ENCODE measurements at places on chromosomes 13 and 19. TPM values are rescaled to one million over a fixed set of nuclear protein-coding genes. Genes with fewer than 3 reads are reported as not detected.

Gene TMPRSS9
- total RNA-seq, result 7.5 TPM

Gene NAPSA
- 3.3 TPM for total RNA-seq

Gene ZNF723
- not detected for total RNA-seq

Gene RNF17
- total RNA-seq, result 0.33 TPM

Gene IGFL2
- not detected for total RNA-seq

Gene ZNF460
- 22.1 TPM for total RNA-seq

DNA sequence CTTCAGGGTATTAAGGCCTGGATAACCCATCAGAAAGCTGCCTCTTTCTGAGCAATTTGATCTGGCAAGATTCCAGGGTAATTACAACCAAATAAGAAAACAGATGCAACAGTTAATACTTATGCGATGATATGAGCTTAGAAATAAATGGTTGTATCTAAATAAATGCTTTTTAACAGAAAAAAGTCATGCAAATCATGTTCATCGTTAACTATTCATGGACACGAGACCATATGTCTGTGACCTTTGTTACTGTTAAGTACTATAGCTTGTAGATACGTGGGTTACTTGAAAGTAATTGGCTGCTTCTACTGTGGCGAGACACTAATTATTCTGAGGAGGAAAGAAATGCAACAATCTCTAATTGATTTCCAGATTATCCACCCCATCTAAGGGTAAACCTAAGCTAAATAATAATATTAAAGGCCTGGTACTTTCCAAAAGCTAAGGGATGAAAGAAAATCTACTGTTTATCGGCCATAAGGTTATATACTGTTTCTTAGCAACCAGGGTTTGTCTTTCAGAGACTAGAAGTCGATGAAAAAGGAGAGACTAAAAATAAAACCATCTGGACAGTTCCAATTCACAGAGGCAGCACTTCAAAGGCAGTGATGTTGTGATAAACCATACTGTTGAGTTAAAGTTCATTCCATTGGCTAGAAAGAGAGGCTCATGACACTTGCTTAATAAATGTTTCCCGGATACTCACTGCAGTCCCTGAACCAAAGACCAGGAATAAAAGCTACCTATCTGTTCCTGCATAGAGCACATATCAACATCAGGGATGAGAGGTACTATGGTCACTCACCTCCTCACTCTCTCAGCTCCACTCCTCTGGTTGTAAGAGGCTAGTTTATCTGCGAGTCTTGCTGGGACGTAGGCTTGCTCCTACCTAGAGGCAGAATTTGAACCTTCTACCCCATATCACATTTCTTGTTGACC lies 1.5 kb downstream of the EPSTI1 start:
- no peak for DNase-seq

DNA sequence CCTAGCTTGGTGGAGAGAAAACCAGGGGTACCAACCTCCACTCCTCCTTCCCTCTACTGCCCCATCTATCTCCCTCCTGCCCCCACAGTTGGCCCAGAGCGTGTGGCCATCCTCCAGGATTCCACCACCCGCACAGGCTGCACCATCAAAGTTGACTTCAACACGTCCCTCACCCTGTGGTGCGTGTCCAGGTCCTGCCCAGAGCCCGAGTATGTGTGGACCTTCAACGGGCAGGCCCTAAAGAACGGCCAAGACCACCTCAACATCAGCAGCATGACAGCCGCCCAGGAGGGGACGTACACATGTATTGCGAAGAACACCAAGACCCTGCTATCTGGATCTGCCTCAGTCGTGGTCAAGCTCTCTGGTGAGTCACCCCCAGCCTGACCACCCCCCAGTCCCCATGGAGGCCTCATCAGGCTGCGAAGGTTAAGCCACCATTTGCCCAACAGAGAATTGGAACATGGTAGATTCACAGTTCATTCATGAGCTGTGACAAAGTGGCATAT lies 6.6 kb downstream of the CEACAM16 start:
- DNase-seq, result no peak

GRCh38 chr13:65907666-65908525 lies 1322.2 kb downstream of the PCDH9 start:
- DNase-seq, result no peak

GRCh38 chr13:80894917-80895316 lies 554.0 kb upstream of the SPRY2 start:
- no peak for DNase-seq

GRCh38 chr19:55552206-55552605 lies 6.9 kb upstream of the SBK3 start:
- no peak for DNase-seq

- no peak for DNase-seq
These were observed 52.0 kb downstream of the KLF2 start for GRCh38 chr19:16376649-16377048.

DNA sequence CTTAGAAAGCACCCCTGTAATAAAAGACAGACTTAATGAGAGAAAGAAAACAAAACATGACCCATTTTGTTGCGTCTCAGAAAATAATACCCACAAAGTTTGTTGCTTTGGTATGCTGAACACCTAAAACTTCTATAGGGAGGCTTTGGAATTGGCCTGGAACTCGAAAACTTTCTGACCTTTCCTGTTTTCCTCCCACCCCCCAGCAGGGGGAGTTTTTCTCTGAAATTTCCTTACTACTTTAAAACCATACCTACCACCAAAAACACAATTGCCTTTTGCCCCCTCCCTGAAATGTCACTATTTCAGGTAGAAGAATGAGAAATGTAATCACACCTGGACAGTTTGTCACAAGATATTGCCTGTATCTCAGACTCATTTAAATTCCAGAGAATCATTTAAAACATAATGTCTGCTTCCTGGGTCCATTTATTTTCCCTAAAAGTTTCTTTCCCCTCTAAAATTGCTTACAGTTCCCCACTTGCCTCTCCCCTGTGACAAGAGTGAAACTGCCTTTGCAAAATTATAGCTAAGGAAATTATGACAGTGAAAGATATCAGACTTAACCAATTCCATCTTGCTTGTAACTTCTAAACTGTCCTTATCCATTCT lies 2700.2 kb downstream of the PCDH9 start:
- no peak for DNase-seq

DNA sequence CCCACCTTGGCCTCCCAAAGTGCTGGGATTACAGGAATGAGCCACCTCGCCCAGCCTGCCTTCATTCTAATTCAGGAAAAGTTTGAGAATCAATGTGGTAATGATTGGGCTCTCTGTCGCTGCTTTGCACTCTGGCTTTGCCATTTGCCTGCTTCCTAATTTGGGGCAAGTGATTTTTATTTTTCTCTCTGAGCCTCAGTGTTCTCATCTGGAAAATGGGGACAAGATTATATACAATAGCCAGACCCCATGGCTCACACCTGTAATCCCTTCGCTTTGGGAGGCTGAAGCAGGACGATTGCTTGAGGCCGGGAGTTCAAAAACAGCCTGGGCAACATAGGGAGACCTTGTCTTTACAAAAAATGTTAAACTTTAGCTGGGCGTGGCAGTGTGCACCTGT lies 3.8 kb downstream of the RYR1 start:
- DNase-seq, result no peak

GRCh38 chr13:105948143-105948542 lies 587.3 kb downstream of the EFNB2 start:
- no peak for DNase-seq

DNA sequence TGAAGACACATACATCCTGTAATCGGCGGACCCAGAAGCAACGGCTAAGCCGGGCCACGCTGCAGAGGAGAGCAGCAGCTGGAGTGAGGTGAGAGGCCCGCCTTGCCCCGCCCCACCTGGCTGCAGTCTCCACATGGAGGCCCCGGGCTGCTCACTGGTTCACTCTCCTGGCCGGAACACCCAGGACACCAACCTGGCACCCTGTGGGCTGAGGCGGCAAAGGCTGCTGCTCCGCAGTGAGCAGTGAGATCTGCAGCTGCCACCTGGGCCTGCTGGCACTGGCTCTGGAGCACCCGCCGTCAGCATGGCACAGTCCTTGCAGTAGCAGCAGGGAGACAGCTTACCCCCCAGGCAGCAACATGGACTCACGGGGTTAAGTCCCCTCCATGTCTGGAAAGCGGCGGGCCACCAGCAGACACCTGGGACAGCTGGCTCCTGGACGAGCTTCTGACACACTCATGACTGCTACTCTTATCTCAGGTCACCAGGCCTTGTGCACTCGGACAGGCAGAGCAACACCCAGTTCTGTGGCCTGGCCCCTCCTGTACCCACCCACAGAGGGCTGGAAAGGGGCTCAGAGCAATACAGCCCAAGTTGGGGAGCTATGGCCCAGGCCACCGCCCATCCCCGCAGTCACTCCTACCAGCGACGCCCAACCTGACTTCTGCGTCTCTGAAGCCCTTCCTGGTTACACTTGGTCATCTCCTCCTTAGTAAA lies 13.2 kb upstream of the KPTN start:
- no peak for DNase-seq

- peak; percentile 90 for DNase-seq
These were observed 8.4 kb downstream of the COL5A3 start for GRCh38 chr19:10001899-10002298.

DNA sequence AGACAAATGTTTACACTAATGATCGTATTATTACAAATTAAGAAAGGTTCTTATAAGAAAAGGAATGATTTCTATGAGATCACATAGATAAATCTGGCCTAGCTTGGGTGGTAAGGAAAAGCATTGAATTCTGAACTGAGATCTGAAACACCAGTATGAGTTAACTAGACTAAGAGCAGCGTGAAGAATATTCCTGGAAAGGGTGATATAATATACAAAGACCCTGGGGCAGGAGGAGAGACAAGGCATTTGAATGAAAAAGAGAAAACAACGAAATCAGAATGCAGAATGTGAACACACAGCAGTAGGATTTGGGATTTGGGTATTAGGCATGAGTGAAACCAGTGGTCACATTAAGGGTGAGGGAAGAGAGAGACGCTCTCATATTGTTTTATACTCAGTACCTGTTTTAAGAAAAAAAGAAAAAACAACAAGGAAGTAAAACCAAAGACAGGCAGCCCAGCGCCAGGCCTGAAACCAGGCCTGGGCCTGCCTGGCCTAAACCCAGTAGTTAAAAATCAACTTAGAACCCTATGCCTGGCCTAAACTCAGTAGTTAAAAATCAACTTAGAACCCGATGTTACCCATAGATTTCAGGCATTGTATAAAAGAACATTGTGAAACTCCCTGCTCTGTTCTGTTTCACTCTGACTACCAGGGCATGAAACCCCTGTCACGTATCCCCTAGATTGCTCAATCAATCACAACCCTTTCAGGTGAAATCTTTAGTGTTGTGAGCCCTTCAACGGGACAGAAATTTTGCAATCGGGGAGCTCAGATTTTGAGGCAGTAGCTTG lies 287.1 kb downstream of the ITGBL1 start:
- DNase-seq, result peak; percentile 80

DNA sequence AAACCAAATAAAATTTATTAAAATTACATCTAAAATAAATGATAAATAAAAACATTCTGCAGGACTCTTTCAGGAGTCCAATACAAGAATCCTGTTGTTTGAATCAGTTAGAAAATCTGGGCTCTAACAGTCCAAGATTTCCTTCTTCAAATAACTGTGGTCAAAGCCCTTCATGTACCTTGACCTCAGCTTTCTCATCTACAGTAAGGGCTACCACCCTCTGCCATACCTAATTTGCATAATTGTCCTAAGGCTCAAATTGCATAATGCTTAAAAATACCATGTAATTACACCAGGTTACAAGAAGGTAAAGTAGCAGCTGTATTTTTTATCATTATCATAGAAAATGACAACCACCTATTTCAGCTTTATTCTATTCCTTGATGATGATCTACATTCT lies 54.3 kb downstream of the XPO4 start:
- DNase-seq, result no peak

- no peak for DNase-seq
These were observed 48.1 kb upstream of the TSHZ3 start for GRCh38 chr19:31397308-31397707.

DNA sequence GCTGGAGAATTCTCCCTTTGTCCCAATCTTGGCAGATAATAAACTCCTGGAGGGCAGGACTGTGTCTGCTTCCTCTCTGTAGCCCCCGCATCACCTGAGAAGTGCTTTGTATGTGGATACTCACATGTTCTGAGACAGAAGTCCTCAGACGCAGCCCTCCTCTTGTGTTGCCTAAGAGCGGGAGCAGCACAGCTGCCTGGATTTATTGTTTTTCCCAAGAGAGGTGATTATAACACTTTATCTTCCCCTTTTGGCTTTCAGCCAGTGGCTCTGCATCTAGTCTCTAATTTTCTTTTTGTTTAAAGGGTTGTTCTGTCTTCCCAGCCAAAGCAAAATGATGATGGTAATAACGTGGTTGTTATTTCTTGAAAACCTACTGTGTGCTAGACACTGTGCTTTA lies 36.1 kb downstream of the OLFM4 start:
- no peak for DNase-seq

- no peak for DNase-seq
These were observed 19.3 kb downstream of the PLPP2 start for GRCh38 chr19:271856-272255.

DNA sequence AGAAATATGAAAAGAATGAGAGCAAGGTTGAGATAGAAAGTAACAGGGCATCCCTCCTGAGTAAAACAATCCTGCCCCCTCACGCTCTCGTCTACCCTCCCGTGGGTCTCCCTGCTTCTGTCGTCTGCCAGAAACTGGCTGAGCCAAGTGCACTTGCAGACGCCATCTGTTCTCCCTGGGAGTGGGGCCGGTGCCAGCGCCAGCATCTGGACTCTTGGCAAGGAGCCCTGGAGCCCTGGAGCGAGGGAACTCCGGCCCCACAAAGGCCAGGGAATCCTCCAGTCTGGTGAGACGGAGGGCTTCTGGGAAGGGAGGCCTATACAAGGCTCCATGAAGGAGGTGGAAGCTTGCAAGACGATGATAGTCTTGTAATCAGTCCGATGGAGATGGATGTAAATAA lies 2.3 kb upstream of the TMEM91 start:
- no peak for DNase-seq

GRCh38 chr19:6011206-6011605 lies 33.3 kb upstream of the RANBP3 start:
- DNase-seq, result no peak

DNA sequence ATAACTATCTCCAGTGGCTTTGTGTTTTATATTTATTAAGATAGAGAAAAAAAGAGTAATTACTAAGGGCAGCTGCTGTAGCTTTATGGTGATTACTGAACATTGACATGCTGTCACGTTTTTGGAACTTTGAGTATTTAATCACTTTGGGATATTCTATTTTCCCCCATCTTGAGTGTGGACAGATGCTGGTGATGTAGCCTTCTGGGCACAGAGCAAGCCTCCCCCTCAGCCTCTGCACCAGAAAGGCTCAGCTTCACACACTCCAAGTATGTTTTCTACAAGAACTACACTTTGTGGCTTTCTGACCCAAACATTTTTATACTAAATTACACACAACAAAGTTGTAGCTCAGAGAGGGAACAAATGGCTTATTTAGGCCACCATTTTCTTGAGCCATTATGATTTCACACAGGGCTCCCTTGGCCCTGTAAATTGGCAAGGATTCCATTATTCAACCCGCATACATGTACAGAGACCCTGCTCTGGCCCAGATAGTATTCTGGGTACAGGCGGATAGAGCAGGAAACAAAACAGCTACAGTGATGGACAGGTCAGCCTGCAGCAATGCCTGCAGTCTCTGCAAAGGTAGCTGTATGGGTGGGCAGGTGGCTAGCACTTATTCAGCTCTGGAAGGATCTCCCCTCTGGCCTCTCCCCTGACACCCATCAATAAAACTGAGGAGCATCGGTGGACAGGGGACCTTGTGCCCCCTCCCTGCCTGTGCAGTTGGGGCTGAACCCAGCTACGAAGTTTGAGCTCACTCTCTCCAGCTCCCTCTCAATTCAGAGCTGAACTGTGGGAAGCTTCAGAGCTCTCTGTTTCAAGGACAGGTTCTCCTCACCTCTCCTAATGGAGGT lies 1.3 kb downstream of the ALOX5AP start:
- no peak for DNase-seq

GRCh38 chr19:40521276-40521675 lies 54.5 kb downstream of the SPTBN4 start:
- no peak for DNase-seq
